ENCODE measurements at places on chromosomes 2 and 18.

DNA sequence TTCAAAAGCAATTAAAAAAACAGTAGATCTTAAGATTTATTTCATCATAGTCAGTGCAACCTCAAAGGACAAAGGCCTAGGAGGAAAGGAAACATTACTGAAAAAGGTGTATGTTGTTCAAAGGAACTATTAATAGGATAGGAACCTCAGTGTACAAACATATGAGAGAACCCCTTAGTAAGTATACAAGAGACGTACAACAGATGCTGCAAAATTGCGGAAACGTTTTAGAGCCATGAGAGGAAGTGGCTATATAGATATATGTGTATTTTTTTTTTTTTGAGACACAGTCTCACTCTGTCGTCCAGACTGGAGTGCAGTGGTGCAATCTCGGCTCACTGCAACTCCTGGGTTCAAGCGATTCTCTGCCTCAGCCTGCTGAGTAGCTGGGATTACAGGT is 22.2 kb downstream of the PIK3C3 start:
- DNase-seq, result no peak

DNA sequence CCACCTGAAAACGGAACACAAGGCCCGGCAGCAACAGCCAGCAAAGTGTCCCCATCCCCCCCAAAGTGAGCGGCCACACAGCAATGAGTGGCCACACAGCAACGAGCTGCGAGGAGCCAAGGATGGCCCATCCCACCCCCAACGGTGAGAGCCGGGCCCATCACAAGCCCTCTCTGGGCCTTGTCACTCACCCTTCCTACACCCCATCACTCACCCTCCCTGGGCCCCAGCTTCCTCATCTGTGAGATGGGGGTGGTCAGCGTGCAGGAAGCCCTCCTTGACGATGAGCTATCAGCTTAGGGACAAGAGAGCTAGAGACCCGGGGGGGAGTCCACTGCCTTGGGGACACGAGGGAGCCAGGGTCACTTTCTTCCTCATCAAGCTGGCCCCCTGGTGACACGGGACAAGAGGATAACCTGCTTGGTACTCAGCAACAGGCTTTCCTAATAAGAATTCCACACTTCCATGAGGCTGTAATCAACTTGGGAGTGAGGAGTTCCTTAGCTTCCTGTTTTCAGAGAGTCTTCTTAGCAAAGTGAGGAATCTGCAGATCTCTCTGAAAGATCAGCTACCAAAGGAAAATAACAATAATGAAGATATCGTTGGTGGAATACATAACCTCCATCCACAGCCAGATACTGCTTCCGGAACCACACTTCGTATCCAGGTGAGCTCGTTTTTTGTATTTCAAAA is 92.8 kb downstream of the HDAC4 start:
- no peak for DNase-seq

DNA sequence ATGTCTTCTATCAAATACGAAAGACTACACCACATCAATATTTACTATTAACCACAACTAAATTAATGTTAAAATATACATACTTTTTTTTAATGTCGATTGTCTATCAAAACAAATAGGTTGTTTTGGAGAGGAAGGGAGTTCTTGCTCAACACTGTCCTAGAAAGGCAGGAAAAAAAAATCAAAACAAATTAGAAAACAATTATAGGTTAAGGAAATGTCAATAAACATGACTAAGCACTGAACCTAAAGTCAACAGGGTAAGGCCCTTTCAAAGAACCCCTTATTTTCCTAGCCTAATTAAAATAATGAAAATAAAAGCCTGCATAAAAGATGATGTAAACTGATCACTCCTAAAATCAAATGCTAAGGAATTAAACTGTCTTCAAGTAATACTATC is 2.8 kb downstream of the CEP76 start:
- no peak for DNase-seq

GRCh38 chr2:27690052-27690451 is 26.4 kb downstream of the SLC4A1AP start:
- no peak for DNase-seq

DNA sequence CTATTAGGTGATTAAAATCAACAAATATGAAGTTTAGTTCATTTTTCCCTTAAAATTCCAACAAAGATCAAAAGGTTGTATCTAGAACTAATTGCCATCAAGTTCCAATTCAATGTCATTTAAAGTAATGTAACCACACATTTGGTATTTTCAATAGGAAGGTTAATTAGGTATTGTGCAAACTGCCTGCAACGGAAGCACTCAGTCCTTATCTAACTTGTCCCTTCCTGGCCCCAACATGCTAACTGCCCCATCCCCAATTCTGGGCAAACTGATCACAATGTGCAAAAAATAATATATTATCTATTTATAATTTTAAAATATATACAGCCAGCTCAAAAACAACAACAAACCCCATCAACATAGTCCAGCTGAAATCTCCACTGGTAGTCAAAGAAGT is 33.2 kb downstream of the VIL1 start:
- DNase-seq, result no peak

- DNase-seq, result no peak
These were observed 111.2 kb upstream of the SETBP1 start for GRCh38 chr18:44569391-44570055.

- no peak for DNase-seq
These were observed 1064.3 kb upstream of the CDH2 start for GRCh38 chr18:29241199-29241598.

DNA sequence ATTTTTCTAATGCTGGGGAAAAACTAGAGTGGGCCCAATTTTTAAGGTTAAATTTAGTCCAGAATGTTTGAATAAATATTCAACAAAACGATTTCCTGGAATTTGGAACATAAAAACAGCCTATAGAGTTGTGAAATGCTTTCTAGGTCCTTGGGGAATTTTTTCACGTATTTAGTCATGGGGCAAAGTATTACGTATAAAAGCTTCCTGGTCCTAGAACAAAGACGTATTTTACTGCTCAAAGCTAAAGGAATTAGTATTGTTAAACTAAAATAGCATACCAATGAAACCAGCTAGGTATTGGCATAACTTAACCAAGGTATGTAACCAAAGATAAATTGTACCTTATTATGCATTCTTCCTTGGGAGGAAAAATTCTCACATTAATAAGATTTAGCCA is 1.6 kb downstream of the SESTD1 start:
- DNase-seq, result no peak

GRCh38 chr2:72139471-72139873 is 8.2 kb downstream of the CYP26B1 start:
- no peak for DNase-seq

DNA sequence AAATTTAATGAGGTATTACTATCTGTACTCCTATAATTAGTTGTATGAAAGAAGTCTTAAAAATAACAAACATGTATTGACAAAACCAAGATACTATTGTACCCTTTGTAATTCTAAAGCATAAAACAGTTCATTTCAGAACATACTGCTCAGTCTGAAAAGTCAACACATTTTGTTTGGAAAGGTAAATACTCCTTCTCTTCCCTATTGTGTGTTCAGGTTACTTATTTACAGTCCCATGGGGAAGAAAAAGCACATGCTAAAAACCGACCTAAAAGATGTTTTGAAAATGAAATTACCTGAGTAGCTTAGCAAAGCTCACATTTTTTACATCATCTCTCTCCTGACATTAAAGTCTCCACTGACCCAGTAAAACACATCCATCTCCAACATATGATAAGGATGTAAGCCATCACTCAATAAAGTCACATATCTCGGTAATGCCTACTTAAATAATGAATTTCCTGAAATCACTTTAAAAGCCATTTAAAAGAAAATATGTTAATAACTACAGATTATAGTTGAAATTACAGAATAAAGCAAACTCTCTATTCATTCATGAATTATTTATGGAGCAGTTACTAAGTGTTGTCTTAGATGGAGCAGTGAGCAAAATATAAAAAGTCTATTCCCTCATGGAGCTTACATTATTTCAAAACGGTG is 75.6 kb upstream of the FZD5 start:
- DNase-seq, result no peak

GRCh38 chr2:150474326-150475074 is 13.0 kb downstream of the RND3 start:
- no peak for DNase-seq

- no peak for DNase-seq
These were observed 19.1 kb upstream of the STEAP3 start for GRCh38 chr2:119204525-119204924.

- DNase-seq, result no peak
These were observed 16.3 kb upstream of the GAL3ST2 start for GRCh38 chr2:241760301-241760771.

- peak; percentile 4 for DNase-seq
These were observed 745.6 kb upstream of the RAB6C start for GRCh38 chr2:129233751-129234406.

DNA sequence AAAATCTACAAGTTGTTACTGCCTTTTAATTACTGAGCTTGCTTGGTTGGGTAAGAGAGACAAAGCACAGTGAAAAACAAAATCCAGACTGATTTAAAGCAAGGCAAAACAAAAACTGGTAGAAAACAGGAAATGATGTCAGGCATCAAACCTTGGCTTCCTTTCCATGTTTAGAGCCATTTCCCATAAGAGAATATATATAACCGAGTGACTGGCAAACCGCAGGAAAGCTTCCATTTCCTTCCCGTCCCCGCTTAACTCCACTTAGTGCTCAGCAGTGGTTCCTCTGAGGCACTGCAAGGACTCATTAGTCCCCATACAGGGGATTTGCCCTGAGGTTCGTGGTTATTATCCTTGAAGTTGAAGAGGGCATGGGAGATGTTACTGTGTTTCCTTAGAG is 446.3 kb downstream of the LPIN1 start:
- DNase-seq, result no peak

DNA sequence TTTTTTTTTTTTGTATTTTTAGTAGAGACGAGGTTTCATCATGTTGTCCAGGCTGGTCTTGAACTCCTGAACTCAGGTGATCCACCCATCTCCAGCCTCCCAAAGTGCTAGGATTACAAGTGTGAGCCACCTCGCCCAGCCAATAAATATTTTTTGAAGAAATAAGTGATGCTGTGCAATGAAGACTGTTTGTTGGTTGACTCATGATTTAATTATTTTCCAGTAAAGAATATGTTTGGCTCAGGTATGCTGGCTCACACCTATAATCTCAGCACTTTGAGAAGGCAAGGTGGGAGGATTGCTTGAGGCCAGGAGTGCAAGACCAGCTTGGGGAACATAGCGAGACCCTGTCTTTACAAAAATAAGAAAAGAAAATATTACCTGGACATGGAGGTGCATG is 41.8 kb upstream of the LPIN2 start:
- no peak for DNase-seq

DNA sequence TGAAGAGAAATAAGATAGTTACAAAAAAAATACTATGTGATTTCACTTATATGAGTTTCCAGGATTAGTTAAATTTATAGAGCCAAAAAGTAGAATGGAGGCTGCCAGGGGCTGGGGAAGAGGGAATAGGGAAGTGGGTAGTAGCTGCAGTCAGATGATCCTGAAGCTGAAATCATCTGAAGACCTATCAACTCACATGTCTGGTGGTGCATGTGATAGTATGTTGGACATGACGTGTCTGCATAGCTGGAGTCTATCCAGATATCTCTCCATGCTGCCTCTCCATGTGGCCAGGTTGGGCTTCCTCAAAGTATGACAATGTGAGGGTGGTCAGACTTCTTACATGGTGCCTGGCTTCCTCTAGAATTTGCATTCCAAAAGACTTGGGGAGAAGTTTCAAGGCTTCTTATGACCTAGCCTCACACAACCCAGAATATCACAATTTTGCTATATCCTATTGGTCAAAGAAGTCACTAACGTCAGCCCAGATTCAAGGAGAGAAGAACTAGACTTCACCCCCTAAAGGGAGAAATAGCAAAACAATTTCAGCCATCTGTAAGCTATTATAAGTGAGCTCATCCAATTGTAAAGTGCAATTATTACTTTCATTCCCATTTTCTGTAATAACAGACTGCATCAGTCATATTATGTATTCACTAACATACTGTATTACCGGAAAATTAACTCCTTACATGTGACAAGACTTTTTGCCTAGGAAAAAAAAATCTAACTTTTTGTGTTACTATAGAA is 14.0 kb upstream of the ZNF396 start:
- no peak for DNase-seq

DNA sequence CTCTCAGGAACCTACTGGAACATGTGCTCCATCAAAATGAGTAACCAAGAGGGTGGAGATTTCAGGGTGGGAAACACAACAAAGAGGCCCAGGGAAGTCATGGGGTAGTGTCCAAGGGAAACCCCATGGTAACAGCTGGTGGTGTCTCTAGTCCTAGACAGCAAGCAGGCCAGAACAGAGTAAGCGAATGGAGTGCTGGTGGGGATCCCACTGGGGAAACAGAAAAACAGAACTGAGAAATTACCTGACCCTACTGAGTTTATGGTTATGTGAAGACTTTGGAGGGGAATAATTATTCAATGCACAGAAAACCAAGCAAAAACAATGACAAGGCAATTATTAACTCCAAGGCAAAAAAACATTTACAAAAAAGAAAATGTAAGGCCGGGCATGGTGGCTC is 16.9 kb downstream of the ERCC3 start:
- no peak for DNase-seq

DNA sequence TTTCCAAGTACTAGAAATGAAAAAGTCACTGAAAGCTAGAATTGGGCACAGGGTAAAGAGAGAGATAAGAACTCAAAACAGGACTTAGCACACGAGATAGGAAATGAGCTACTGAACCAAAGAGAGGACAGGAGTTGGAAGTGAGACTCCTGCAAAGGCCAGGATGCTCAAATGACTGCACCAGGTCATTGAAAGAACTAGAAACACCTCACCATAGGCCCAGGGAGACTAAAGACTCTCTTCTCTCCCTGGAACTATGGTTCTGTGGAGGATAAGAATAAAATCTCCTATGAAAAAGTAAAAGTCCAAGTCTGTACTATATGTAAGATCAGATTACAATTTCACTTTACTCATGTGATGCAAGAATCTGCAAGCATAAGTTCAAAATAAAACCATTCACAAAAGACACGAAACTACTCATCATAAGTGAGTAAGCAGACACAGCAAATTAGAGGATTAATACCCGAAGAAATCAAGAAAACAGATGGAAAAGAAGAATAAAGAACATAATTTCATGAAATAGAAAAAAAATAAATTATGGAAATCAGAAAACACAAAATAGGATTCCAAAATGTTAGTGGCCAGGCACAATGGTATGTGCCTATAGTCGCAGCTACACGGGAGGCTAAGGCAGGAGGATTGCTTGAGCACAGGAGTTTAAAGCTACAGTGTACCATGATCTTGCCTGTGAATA is 6.5 kb downstream of the NBAS start:
- no peak for DNase-seq

DNA sequence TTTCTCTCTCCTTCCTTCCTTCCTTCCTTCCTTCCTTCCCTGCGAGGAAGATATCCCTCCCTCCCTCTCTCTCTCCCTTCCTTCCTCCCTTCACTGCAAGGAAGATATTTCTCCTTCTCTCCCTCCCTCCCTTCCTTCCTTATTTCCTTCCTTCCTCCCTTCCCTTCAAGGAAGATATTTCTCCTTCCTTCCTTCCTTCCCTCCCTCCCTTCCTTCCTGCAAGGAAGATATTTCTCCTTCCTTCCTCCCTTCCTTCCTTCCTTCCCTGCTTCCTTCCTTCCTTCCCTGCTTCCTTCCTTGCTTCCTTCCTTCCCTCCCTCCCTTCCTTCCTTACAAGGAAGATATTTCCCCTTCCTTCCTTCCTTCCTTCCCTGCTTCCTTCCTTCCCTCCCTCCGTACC is 229.5 kb downstream of the ZBTB7C start:
- DNase-seq, result no peak
